Activated T-helper 17 cell treated with anti-CD3 and anti-CD28 coated beads, Interleukin-2, amount 50 U/mL, for 72 hours (primary cell): ENCODE measurements at places on chromosomes 3 and 15. TPM values are rescaled to one million over a fixed set of nuclear protein-coding genes. Genes with fewer than 3 reads are reported as not detected.

IGSF11 gene
- 0.52 TPM for total RNA-seq

PCOLCE2 gene
- total RNA-seq, result 0.74 TPM

FRG2C gene
- not detected for total RNA-seq

LMAN1L gene
- total RNA-seq, result 0.82 TPM

DPPA4 gene
- not detected for total RNA-seq

SPINK8 gene
- not detected for total RNA-seq

CTDSPL gene
- 2.3 TPM for total RNA-seq

DENND4A gene
- 48.2 TPM for total RNA-seq

ATP13A5 gene
- total RNA-seq, result not detected

ZNF502 gene
- total RNA-seq, result 0.73 TPM

CFAP91 gene
- 1.6 TPM for total RNA-seq

PRR20G gene
- total RNA-seq, result not detected

SOX14 gene
- not detected for total RNA-seq

PAK6 gene
- 1.4 TPM for total RNA-seq

GRAMD2A gene
- 0.50 TPM for total RNA-seq

GOLGA6A gene
- total RNA-seq, result not detected

CCK gene
- not detected for total RNA-seq

ZPLD1 gene
- total RNA-seq, result 0.11 TPM

SCAMP5 gene
- 5.1 TPM for total RNA-seq

CSPG4 gene
- not detected for total RNA-seq

NOX5 gene
- total RNA-seq, result not detected

TNIK gene
- total RNA-seq, result 28.6 TPM

GPR15 gene
- total RNA-seq, result 24.0 TPM

OR5H2 gene
- total RNA-seq, result not detected

POLG gene
- 76.9 TPM for total RNA-seq

LCTL gene
- total RNA-seq, result not detected

GNAT1 gene
- not detected for total RNA-seq

HIGD2B gene
- total RNA-seq, result 0.32 TPM

ALDH1L1 gene
- total RNA-seq, result 0.24 TPM

COL6A6 gene
- not detected for total RNA-seq

MAP1A gene
- 1.7 TPM for total RNA-seq

CA12 gene
- total RNA-seq, result 1.0 TPM

DAPK2 gene
- 10.6 TPM for total RNA-seq

SEMA7A gene
- 44.9 TPM for total RNA-seq

TNFAIP8L3 gene
- not detected for total RNA-seq

C3orf20 gene
- total RNA-seq, result 0.16 TPM

RPLP1 gene
- 1,985 TPM for total RNA-seq

SCN5A gene
- 0.85 TPM for total RNA-seq

RPUSD2 gene
- total RNA-seq, result 14.2 TPM

SAMD7 gene
- not detected for total RNA-seq

CEMIP gene
- total RNA-seq, result 0.04 TPM

SUSD5 gene
- total RNA-seq, result not detected

CPN2 gene
- not detected for total RNA-seq

ROBO2 gene
- not detected for total RNA-seq
